ENCODE measurements at places on chromosomes 5 and 9.

DNA sequence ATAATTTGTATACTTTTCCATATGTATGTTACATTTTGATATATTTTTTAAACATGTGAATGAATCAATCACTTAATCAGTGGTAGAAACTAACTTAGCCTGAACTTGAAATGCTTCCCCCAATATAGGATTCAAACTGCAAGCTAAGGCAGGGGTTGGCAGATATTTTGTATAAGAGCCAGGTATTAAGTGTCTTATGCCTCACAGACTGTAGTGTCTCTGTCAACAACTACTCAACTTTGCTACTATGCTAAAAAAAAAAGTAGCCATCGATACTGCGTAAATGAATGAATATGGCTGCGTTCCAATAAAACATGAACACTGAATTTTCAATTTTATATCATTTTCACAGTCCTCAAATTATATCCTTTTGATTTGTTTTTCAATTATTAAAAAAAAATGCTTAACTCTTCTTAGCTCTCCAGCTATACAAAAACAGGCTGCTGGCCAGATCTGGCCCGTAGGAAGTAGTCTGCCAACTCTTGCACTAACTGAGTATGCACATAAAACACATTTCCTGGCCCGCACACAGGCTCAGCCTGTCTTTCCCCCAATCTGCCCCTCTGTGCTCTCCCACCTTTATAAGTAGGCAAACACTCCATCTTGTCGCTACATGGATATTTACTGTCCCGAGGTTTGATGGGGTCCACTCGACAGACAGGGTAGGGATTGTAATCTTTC, 91.8 kb downstream of the SAXO1 start:
- DNase-seq = no peak

DNA sequence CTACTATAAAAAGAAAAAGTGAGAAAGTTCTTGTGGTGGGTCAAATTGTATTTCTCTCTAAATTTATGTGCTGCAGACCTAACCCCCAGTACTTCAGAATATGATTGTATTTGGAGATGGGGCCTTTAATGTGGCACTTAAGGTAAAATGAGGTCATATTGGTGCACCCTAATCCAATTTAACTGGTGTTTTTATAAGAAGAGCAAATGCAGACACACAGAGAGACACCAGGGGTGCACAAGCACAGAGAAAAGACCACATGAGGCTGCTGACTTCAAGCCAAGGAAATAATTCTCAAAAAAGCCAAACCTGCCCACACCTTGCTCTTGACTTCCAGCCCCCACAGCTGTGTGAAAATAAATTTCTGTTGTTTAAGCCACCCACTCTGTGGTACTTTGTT, 80.2 kb upstream of the HTR4 start:
- DNase-seq = no peak

GRCh38 chr9:137075275-137075775, 2.0 kb upstream of the UAP1L1 start:
- no peak for DNase-seq

GRCh38 chr5:112532654-112533360, 113.7 kb upstream of the EPB41L4A start:
- DNase-seq = no peak

GRCh38 chr9:94932652-94933510, 206.4 kb downstream of the AOPEP start:
- no peak for DNase-seq

- DNase-seq = no peak
Observed at GRCh38 chr5:5810461-5810860, 388.0 kb downstream of the ICE1 start.

GRCh38 chr5:115452536-115453235, 91.9 kb downstream of the FEM1C start:
- no peak for DNase-seq

DNA sequence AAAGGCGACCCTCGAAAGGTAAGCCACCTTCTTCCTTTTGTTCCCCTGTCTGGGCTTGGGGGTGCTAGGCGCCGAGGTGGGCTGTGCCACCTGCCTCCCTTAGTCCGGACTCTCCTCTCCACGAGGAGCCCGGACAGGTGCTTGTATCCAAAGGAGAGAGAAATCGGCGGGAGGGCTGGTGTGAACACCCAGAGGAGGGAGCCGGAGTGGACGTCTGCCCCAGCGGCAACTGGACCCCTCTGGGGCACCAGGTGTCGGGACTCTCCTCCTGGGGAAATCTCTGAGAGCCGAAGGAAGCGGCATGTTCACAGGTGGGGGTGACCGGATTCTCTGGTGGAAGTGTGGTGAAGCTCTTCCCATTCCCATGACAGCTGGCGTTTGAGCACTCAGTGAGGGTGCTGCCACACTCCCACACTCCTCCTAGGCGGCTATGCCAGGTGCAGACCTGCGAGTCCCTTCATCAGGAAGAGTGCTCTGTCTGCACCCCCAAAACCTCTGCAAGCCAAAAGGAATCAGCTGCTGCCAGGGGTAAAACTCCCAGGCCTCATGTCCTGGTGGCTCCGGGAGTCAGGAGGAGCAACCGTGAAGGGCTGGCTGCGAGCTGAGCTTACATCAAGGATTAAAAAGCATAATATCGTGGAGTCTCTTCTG, 921 bp downstream of the KCNIP1 start:
- no peak for DNase-seq

- DNase-seq = no peak
Observed at GRCh38 chr5:124289130-124289529, 457.3 kb downstream of the ZNF608 start.

GRCh38 chr5:126675338-126675737, 74.6 kb downstream of the PHAX start:
- no peak for DNase-seq

- DNase-seq = no peak
Observed at GRCh38 chr5:65970481-65971367, 44.3 kb downstream of the ERBIN start.

DNA sequence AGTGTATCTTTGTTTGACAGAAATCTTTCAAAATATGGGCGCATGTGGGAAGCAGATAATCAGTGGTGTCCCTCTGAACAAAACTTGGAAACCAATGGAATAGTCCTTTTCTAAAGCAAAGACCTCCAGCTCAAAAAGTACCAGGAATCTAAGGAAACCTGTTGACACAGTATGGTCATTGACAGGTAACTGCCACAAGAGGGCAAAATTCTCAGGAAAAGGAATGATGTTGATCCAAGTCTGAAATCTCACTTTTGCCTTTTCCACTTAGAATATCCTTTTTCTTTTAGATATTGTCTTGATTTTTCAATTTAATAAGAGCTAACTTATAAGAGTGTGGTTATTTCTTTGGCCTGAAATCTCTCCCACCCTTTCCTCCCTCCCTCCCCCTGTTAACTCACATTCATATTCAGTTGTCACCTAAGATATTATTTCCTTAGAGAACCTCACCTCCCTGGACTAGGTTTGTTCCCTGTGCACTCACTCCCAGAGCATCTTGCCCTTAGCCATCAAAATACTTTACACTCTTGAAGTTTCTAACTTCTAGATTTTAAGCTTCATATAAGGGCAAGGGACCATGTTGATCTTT, 59.0 kb upstream of the BARX1 start:
- DNase-seq = no peak

DNA sequence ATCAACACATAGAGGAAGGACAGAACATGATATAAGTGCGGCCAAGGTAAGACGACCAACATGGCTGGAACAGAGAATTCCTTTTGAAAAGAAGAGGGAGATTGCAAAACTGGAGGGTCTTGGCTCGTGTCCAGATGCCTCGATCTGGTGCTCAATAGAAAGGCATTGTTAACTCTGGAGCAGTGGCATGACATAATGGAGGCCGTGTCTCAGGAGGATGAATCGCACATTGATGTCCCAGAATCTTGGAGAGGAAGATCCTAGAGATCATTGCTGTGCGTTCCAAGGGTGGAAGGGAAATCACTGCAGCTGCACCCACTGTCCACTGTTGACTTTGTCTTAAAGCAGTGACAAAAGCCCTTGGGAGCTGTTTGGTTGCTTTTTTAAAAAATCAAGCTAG, 30.9 kb downstream of the GRAMD2B start:
- no peak for DNase-seq

DNA sequence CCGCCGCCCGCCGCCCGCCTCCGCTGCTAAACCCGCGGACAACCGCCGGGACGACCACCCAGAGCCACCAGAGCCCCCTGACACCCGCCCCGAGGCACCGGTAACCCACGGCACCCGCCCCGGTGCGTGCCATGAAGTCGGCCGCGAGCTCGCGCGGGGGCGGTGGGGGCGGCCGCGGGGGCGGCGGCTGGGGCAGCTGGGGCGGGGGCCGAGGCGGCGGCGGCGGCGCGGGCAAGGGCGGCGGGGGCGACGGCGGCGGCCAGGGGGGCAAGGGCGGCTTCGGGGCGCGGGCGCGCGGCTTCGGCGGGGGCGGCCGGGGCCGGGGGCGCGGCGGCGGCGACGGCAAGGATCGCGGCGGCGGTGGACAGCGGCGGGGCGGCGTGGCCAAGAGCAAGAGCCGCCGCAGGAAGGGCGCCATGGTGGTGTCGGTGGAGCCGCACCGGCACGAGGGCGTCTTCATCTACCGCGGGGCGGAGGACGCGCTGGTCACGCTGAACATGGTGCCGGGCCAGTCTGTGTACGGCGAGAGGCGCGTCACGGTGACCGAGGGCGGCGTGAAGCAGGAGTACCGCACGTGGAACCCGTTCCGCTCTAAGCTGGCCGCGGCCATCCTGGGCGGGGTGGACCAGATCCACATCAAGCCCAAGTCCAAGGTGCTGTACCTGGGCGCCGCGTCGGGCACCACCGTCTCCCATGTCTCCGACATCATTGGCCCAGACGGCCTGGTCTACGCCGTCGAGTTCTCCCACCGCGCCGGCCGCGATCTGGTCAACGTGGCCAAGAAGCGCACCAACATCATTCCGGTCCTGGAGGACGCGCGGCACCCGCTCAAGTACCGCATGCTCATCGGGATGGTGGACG, 499 bp downstream of the FBLL1 start:
- no peak for DNase-seq

DNA sequence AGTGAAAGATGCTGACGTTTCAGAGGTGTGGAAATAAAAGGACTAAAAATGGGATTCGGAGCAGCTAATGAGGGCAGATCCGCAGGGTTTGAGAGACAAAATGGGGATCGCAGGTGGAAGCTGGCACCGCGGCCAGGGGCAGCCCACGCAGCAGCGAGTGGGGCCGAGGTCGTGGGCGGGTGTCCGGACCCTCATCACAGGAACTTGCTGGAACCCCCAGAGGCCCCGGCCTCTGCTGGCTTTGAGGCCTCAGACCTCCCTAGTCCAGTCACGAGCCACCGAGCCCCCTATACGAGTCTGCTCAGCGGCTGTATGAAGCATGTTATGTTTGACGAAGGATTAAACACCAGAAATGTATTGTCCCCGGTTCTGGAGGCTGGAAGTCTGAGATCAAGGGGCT, 45.8 kb upstream of the FCN1 start:
- no peak for DNase-seq

- DNase-seq = no peak
Observed at GRCh38 chr9:93171261-93171990, 12.5 kb upstream of the WNK2 start.

DNA sequence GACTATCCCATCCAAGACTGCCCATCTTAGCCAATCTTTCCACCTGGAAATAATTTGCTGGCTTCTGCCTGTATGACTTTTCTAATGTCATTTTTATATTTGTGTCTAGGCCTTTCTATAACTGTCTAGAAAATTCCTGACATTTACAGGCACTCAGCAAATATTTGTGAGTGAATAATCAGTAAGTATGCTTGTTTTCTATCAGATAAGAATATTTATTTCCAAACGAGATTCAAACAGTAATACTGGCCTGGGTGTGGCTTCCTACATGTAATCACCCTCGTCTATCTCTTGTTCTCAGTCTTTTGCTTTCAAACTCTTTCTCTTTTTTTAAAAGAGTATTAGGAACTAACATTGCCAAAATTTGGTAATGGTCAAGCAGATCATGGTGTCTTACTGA, 466.2 kb downstream of the RAB3C start:
- DNase-seq = no peak

GRCh38 chr5:13348568-13348967, 595.9 kb downstream of the DNAH5 start:
- no peak for DNase-seq

DNA sequence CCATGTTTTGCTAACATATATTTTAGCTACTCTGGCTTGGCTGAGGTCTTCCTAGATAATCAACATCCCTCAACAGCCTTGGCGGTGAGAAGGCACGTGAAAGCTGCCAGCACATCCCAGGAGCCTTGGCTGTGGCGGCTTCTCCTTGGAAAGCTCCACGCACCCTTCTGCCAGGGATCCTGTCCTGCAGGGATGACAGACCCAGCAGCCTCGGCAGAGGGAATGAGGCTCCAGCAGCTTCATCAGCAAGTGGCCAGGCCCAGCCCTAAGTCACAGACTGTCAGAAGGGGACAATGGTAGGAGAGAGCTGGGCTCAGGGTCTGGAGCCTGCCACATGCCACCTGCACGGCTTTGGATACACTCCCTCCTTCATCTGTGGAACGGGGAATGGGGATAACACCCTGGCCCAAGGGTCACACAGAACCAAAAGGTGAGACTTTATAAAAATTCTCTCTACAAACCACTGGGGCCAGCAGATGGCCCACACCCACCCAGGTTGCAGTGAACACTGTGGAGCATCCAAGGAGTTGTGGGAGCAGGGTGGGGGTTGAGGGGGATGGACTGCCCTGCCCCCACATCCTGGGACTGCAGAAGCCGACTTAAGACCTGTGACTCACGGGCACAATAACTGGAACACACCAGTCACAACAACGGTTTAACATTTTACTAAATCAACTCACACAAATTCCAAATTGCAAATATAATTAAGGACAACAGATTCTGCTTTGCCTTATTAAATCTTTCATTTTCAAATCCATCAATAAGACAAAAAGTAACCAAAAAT, 65.1 kb downstream of the MACROH2A1 start:
- no peak for DNase-seq

DNA sequence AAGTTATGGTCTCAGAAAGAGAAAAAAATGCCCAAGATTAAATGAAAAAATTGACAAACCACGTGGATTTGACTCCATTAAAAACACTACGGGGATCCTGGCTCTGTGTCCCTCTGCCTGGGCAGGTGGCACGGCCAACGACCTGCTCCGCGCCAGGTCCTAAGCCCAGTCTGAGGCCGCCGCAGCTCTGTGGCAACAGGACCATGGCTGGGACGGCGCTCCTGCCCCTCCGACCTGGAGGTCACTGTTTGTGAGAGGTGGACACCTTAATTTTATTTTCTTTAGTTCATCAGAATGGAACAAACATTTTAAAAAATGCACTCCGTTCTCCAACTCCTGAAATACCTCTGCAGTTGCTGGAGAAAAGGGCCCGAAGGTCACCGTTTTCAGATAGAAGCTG, 369.4 kb downstream of the CDH9 start:
- no peak for DNase-seq

- DNase-seq = no peak
Observed at GRCh38 chr5:53895091-53895683, 334.7 kb downstream of the NDUFS4 start.

DNA sequence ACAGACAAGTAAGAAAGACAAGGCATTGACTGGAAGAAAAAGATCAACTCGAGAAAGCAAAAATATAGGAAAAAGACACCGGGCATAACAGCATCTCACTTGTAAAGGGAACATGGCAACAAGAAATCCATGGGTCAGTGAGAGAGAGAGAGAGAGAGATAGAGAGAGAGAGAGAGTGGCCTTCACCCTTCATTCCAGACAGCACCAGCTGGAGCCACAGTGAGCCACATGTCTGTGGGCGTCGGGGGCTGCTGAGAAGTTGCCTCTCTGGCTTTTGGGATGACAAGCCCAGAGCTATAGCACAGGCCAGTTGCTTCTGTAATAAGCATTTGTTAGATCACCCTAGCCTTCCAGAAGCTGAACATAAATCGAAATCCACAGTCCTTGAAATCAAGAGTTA, 20.3 kb upstream of the ENC1 start:
- no peak for DNase-seq

All from stimulated activated CD8-positive, alpha-beta memory T cell treated with anti-CD3 and anti-CD28 coated beads, Interleukin-4, amount 100 ng/mL, for 4 hours (primary cell).